Activated naive CD8-positive, alpha-beta T cell treated with anti-CD3 and anti-CD28 coated beads for 36 hours (primary cell): ENCODE measurements at places on chromosomes 16 and 17. TPM values are rescaled to one million over a fixed set of nuclear protein-coding genes. Genes with fewer than 3 reads are reported as not detected.

The TAT gene
- total RNA-seq = not detected

- H3K36me3 ChIP-seq = peaks cover 28% of the 10 kb centered on the region
- DNase-seq = no peak
- peaks cover 5% of the 10 kb centered on the region for H3K27me3 ChIP-seq
- peak overlapping the region; percentile 96 for H3K4me3 ChIP-seq
- peaks cover 61% of the 10 kb centered on the region for H3K4me1 ChIP-seq
These were observed 615 bp upstream of the SREBF1 start for GRCh38 chr17:17837380-17837821.

DNA sequence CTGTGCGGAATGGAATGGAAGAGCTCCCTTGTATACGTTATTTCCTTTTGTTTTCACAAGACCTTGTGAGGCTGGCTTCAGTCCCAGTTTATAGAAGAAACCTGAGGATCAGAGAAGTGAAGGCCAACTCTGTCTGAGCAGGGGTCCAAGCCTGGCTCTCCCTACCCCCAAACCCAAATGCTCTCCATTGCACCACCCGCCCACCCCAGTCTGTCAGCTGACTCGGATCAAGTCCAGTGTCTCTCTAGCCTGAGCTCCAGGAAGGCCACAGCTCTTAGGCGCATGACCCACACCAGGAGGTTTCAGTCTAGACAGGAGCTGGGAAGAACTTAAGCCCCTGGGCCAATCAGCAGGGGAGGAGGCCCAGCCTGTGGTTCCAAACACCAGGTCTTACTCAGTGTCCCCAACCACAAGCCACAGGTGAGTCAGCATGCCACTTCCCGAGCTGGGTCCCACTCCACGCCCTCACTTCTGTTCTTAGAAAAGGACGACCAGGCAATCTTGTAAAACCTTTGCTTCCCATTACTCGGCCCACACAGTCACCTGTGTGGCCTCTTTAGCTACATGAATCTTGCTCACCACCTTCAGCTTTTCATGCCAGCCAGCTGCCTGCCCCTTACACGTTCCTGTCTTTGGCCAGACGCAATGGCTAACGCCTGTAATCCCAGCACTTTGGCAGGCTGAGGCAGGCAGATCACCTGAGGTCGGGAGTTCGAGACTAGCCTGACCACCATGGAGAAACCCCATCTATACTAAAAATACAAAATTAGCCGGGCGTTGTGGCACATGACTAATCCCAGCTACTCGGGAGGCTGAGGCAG lies 27.8 kb downstream of the TK2 start:
- peak overlapping the region; percentile 59 for H3K4me3 ChIP-seq
- peaks cover 72% of the 10 kb centered on the region for H3K4me1 ChIP-seq
- peaks cover 7% of the 10 kb centered on the region for H3K36me3 ChIP-seq
- DNase-seq = peak; percentile 93

- no peaks in the 10 kb centered on the region for H3K27me3 ChIP-seq
- H3K27ac ChIP-seq = no peak overlapping the region
- H3K4me3 ChIP-seq = no peak overlapping the region
- peaks cover 2% of the 10 kb centered on the region for H3K36me3 ChIP-seq
These were observed 92.7 kb upstream of the CLEC18A start for GRCh38 chr16:69858191-69859104.

DNA sequence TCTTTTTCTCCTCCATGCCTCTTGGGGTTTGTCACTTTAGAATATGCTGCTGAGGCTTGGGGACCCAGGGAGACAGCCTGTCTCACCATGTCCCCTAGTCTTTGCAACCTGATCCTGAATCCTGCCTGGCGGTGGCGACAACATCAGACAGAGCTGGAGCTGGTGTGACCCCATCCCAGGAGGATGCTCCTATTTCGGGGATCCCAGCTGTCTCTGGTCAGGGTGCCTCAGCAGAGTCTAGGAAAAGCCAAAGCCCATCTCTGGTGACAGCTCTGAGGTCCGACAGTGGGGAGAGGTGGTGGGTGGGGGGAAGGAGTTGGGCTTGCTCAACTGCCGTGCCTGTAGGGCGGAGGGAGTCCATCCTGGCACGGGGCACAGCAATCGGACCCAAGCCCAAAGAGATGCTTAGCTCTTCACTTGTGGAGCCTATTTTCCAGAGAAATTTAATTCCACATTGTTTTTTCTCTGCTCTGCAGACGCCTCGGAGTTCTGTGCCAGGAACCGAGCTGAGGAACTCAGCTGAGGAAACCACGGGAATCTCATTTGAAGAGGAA lies 10.3 kb upstream of the TNS4 start:
- no peak for DNase-seq
- peaks cover 23% of the 10 kb centered on the region for H3K4me1 ChIP-seq
- H3K27me3 ChIP-seq = peaks cover 12% of the 10 kb centered on the region
- H3K36me3 ChIP-seq = peaks cover 2% of the 10 kb centered on the region
- H3K27ac ChIP-seq = no peak overlapping the region
- no peak overlapping the region for H3K4me3 ChIP-seq

The VWA3A gene
- 0.22 TPM for total RNA-seq

DNA sequence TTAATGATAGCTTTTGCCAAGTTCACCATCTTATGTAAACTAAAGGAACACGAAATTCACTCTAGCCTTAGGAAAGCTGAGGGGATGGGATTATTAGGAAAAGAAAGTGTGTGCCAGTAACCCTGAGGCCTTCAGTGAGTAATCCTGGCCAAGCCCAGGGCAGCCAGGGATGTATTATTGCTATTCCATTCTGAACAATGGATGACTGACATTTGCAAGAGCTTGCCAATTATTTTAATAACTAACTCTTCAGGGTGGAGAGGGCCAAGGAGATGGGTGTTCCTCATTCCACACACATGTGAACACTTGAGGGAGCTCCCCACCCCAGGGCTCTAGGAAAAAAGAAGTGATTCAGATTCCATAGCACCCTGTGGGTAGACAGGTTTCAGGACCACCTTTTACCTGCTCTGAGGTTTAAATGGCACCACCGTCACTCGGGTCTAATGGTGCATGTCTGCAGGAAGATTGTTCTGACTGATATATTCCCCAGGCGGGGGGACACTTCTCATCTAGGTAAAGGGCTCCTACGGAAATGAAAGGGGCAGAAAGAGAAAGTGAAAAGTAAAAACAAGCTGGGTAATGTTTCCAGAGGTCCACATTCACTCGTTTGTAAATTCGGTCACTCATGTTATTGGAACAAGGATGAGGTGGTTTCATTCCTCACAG lies 41.5 kb downstream of the TK2 start:
- H3K4me1 ChIP-seq = peaks cover 8% of the 10 kb centered on the region
- no peaks in the 10 kb centered on the region for H3K27me3 ChIP-seq
- H3K27ac ChIP-seq = no peak overlapping the region
- no peak overlapping the region for H3K4me3 ChIP-seq

The SGCA gene
- total RNA-seq = 0.38 TPM

The KRTAP3-1 gene
- not detected for total RNA-seq

- peaks cover 15% of the 10 kb centered on the region for H3K4me1 ChIP-seq
- no peak overlapping the region for H3K4me3 ChIP-seq
- H3K27ac ChIP-seq = no peak overlapping the region
- peaks cover 43% of the 10 kb centered on the region for H3K36me3 ChIP-seq
- DNase-seq = no peak
- H3K27me3 ChIP-seq = no peaks in the 10 kb centered on the region
These were observed 27.8 kb downstream of the USP36 start for GRCh38 chr17:78812855-78813254.

The PYY gene
- total RNA-seq = not detected

GRCh38 chr17:16349431-16349830 lies 3.8 kb downstream of the CENPV start:
- H3K27ac ChIP-seq = peak overlapping the region; percentile 73
- peak; percentile 14 for DNase-seq
- H3K36me3 ChIP-seq = peaks cover 19% of the 10 kb centered on the region
- H3K27me3 ChIP-seq = no peaks in the 10 kb centered on the region
- no peak overlapping the region for H3K4me3 ChIP-seq

DNA sequence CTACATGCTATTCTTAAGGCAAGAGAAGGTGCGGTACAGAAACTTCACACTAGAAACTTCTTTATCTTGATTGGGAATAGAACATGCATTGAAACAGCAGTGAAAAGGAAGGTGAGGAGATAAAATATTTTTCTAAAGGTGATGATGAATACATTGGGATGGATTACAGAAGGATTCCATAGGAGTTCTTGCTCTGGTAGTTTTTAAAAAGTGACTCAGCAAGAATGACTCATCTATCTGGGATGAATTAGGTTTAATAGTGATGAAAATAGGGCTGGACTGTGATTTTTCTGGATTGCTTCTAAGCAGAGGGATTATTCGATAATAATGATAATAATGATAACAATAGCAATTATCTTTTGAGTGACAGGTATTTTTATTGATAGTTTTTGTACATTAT lies 65.6 kb upstream of the HS3ST4 start:
- H3K4me3 ChIP-seq = no peak overlapping the region
- no peak overlapping the region for H3K27ac ChIP-seq
- no peaks in the 10 kb centered on the region for H3K4me1 ChIP-seq
- H3K27me3 ChIP-seq = peaks cover 4% of the 10 kb centered on the region
- H3K36me3 ChIP-seq = no peaks in the 10 kb centered on the region

The PRKAR1A gene
- total RNA-seq = 152 TPM

- H3K4me1 ChIP-seq = peaks cover 20% of the 10 kb centered on the region
- peaks cover 35% of the 10 kb centered on the region for H3K36me3 ChIP-seq
- H3K27me3 ChIP-seq = no peaks in the 10 kb centered on the region
- H3K4me3 ChIP-seq = no peak overlapping the region
- no peak overlapping the region for H3K27ac ChIP-seq
- DNase-seq = no peak
These were observed 10.7 kb downstream of the MMD start for GRCh38 chr17:55410722-55411462.

The MAP3K14 gene
- total RNA-seq = 28.3 TPM

GRCh38 chr17:82457929-82458178 lies 687 bp upstream of the NARF start:
- peak overlapping the region; percentile 93 for H3K27ac ChIP-seq
- no peaks in the 10 kb centered on the region for H3K27me3 ChIP-seq
- H3K36me3 ChIP-seq = peaks cover 12% of the 10 kb centered on the region
- no peak for DNase-seq
- peaks cover 25% of the 10 kb centered on the region for H3K4me1 ChIP-seq

GRCh38 chr16:3999479-4000325 lies 116.5 kb downstream of the ADCY9 start:
- no peak overlapping the region for H3K4me3 ChIP-seq
- H3K27me3 ChIP-seq = peaks cover 3% of the 10 kb centered on the region
- no peak overlapping the region for H3K27ac ChIP-seq
- H3K4me1 ChIP-seq = peaks cover 14% of the 10 kb centered on the region
- DNase-seq = no peak

- no peak overlapping the region for H3K27ac ChIP-seq
- no peaks in the 10 kb centered on the region for H3K4me1 ChIP-seq
- H3K36me3 ChIP-seq = no peaks in the 10 kb centered on the region
- H3K4me3 ChIP-seq = no peak overlapping the region
- H3K27me3 ChIP-seq = no peaks in the 10 kb centered on the region
- DNase-seq = no peak
These were observed 164.3 kb downstream of the RBFOX3 start for GRCh38 chr17:79446399-79447009.

GRCh38 chr17:71114911-71115668 lies 945.8 kb downstream of the KCNJ2 start:
- no peaks in the 10 kb centered on the region for H3K36me3 ChIP-seq
- peaks cover 5% of the 10 kb centered on the region for H3K27me3 ChIP-seq
- no peak overlapping the region for H3K27ac ChIP-seq

The ATP2A1 gene
- 2.8 TPM for total RNA-seq

The C16orf54 gene
- total RNA-seq = 19.1 TPM
